AG10803 (cell line): ENCODE measurements at places on chromosomes 16 and 17.

- DNase-seq: no peak
Observed at GRCh38 chr16:76583466-76583865, 306.3 kb downstream of the CNTNAP4 start.

DNA sequence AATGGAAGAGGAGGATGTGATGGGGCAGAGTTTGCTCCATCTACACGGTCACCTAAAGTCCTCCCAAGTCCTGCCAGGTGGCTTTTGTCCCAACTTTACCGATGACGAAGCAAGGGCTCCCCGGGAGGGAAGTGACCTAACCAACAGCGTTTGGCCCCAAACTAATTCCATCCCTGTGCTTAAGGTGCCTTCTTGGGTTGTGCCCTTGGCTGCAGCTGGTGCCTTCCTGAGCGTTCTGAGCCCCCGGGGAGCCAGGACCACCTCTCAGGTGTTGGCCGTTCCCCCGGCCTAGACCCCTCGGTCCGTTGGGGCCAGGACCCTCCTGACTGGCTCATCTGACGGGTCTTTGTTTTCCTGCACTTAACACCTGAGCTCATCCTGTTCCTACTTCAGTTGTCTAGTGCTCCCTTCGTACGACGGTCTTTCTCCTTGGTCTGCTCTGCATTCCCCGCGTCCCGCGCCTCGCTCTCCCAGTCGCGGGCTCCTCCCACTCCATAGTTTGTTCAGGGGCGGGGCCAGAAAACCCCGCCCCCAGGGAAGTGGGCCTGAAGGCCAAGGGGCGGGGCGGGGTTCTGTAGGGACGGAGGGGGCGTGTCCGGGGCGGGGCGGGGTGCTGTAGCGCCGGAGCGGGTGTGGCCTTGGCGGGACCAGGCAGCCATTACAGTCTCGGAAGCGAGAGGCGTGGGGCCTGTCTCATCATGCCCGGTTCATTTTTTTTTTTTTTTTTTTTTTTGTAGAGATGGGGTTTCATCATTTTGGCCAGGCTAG, 822 bp upstream of the ZSCAN10 start:
- peak; percentile 82 for DNase-seq

GRCh38 chr17:32546031-32546444, 59.2 kb downstream of the CDK5R1 start:
- DNase-seq: peak; percentile 13

DNA sequence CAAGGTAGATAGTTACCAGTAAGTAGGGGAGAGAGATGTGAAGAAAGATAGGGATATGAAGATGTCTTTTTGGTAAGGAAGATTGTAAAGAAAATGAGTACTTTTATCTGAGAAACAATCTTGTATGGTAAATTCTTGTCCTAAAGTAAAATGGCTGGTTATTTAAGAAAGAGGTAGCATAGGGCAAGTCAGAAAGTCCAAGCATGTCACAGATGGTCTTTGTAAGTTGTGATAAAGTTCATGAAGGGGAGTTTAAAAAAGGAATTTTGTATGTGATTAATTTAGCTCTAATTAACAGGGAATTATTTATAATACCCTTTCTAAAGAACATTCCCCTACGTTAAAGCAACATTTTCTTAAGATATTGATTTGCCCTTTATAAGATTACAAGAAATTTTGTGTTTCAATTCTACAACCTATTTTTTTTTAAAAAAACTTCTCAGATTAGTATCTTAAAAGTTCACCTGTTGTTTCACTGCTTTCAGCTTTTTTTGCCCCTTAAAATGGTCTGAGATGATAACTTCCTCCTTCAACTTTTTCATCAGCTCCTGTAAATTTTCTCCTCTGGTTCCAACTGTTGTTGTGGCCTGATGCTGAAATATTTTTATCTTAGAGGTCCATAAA, 16.2 kb upstream of the CPHXL start:
- no peak for DNase-seq

- DNase-seq: peak; percentile 48
Observed at GRCh38 chr16:14249291-14250032, 178.3 kb downstream of the MRTFB start.

- DNase-seq: no peak
Observed at GRCh38 chr16:65984296-65984695, 382.2 kb upstream of the CDH5 start.

DNA sequence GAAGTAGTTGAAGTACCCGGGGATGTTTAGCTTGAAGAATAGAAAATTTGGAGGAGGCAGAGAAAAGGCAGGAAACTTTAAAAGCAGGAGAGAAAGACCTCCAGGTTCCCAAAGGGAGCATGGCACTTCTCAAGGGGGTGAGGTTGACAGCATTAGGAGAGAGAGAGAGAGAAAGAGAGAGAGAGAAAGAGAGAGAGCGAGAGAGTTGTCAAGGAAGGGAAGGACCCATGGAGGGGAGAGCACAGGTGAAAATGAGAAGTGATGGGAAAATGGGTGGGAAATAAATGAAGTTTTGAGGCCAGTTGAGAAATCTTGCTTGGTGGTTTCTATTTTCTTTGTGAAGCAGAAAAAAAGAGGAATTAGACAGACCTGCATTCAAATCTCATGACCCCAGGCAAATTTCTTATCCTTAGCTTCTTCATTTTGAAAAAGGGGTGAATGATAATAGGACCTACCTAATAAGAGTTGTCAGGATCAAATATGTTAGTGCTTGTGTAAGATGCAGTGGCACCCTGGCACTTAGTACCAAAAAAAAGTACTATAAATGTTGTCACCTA, 24.0 kb downstream of the PRKCB start:
- DNase-seq: no peak

DNA sequence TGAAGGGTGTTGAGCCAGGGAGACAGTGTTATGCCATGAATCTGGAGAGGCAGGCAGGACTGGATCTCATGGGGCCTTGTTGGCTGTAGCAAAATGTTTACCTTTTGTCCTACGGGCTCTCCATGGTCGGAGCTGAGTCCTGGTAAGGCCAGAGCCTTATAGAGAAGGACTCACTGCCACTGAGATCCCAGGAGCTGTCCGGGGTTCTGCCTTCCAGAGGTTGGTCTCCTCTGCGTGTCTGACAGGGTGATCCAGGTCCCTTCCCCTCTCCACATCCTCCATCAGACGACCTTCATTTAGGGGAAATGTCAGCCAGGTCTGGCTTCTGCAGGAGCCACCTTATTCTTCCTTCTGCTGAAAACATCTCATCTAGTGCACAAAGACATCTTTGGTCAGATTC, 285.2 kb upstream of the N4BP1 start:
- DNase-seq: no peak

DNA sequence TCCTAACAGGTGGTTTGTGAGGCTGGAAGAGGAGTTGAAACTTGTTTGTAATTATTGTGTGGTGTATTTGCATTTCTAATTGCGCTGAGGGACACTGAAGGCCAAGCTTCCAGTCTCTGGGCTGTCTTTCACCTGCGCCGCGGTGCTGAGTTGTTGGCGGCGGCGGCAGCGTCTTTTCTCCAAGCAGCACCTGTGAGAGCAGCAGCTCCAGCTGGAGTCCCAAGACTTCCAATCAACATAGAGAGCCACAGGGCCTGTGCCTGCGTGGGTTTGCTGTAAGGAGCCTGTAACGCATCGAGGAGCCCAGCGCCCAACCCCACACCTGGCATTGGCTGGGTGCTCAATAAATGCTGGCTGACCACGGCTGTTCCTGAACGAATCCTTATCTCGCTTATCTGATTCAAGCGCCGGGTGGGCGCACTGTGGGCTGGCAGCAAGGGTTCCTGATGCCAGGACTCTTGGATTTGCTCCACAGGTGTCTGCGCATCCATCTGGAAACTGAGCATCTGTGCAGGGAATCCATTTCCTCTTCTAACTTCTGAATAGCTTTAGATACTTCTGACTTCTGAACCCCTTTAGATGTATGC, 138.1 kb downstream of the ASIC2 start:
- DNase-seq: no peak

GRCh38 chr17:7767405-7768021, 50.0 kb downstream of the DNAH2 start:
- DNase-seq: no peak

GRCh38 chr16:85882181-85882810, 16.7 kb upstream of the IRF8 start:
- no peak for DNase-seq

DNA sequence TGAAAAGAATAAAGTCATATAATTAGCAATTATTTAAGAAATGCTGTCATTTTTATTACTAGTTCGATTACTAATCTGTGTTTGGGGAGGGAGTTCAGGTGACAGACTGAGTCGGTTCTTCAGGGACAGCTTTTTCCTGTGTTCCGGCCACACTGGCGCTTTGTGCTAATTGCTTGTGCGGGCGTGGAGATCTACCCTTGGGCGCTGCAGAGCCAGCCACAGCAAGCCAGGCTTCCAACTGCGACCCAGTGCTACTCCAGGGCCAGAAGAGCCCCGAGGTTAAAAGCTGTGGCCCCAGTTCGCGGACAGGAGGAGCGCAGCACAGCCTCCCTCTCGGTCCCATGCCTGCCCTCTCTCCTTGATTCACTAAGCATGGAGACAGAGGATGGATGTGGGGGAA, 6.5 kb upstream of the OR2C1 start:
- DNase-seq: no peak

DNA sequence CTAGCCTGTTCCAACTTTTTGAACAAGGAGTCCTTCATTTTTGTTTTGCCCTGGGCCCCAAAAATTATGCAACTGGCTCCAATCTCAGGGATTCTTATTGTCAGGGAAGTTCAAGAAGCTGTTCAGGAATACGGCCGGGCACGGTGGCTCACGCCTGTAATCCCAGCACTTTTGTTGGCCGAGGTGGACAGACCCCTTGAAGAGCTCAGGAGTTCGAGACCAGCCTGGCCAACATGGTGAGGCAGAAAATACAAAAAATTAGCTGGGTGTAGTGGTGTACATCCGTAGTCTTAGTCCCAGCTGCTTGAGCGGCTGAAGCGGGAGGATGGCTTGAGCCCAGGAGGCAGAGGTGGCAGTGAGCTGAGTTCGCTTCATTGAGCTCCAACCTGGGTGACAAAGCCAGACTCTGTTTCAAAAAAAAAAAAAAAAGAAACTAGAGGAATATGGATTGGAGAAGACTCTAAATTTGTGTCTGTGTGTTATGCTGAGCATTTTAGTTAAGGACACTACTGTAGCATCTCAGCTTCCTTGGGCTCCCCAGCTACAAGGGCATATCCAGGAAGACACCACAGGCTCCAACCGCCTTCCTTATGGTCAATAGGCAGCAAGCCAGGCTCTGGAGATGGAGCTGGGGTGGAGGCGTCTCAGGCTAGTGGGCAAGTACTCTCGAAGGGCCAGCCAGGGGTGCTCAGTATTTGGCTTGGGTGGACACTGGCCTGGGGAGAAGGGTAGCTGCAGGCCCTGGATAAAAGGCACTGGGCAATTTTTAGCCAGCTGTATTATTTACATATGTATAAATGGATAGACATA, 56.8 kb upstream of the CREBBP start:
- no peak for DNase-seq

DNA sequence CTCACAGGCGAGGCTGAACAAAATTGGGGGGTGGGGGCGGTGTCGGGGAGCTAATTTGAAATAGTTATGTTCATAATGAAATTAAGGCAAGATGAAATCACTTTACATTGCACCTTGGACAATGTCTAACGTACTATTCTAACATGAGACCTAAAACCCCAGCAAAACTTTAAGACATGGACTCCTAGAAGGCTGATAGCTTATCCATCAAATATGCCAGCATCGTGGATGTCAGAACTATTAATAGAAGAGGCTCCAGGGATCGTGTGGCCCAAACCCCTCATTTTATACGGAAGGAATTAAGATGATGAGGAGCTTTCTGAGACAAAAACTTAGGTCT, 279.6 kb downstream of the SOX9 start:
- no peak for DNase-seq

GRCh38 chr16:10770907-10771306, 27.3 kb downstream of the NUBP1 start:
- no peak for DNase-seq

DNA sequence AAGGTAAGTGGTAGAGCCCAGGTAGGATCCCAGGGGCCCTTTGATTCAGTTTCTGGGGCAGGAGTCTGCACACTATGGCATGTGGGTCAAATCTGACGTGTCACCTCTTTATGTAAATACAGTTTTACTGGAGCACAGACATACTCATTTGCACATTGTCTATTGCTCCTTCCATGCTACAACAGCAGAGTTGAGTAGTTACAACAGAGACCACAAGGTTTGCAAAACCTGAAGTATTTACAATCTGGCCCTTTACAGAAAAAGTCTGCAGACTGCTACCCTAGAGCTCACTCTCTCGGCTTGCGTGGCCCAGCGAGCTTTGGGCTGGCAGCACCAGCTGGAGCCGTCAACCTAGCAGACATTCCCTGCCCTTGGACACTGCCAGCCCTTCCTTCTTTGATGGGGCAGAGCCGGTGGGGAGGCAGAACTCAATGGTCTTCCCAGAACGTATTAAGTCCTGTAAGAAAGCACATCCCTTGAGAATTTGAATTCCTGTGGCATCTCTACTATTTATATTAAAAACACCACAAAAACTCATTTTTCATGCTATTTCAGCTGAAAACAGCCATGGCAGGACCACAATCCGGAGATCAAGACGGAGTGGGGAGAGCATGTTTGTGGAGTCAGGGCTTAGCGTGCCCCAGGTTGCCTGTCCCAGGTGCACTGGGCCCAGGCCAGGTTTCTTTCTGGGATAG, 133.1 kb upstream of the NUDT7 start:
- peak; percentile 13 for DNase-seq

GRCh38 chr16:11450136-11450535, 104.9 kb downstream of the RMI2 start:
- no peak for DNase-seq

DNA sequence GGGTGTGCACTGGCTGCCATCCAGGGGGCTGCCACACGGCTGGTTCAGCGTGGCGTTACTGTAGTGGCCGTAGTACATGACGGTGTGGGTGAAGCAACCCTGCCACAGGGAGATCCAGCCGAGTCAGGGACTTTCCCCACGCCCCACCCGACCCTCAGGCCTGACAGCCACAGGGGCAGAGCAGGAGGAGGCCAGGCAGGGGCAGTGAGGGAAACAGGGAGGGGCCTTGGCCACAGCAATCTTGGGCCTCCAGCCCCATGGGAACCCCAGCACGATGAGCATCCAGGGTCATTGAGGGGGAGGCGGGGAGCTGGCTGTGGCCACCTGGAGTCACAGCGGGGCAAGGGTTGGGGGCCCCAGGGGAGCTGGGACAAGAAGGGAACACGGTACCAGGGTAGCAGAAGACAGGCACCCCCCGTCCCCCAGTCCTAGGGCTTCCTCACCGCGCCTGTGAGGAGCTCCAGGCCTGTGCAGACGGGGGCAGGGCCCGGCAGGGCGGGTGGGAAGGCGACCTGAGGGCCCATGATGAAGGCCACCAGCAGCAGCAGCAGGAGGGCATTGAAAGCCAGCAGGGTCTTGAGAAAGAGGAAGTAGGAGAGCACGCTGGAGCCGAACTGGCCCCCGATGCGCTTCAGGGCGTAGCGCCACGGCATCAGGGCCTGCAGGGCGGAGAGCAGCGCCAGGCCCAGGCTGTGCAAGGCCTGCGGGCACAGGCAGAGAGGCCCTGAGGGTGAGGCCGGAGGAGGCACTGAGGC, 4.3 kb downstream of the TMC6 start:
- no peak for DNase-seq

DNA sequence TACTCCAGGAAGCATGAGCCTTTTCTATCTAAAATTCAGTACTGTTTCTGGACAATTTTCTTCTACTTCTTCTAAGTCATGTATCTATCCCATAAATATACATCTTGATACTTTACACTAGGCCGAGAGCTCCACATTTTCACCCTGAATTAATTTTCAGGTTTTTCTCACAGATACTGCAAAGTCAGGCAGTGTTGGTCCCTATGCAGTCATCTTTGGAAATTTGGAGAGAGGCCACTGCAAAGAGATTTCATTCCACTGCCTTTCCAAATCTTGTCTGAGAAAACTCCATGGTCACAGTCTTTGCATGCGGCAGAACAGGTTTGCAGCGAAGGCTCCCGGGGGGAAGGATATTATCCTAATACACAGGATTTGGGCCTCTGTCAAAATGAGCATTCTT, 28.2 kb downstream of the DUSP14 start:
- no peak for DNase-seq

GRCh38 chr17:39196808-39197291, 619 bp downstream of the CACNB1 start:
- peak; percentile 28 for DNase-seq
